ENCODE measurements at places on chromosomes 16 and 17.

DNA sequence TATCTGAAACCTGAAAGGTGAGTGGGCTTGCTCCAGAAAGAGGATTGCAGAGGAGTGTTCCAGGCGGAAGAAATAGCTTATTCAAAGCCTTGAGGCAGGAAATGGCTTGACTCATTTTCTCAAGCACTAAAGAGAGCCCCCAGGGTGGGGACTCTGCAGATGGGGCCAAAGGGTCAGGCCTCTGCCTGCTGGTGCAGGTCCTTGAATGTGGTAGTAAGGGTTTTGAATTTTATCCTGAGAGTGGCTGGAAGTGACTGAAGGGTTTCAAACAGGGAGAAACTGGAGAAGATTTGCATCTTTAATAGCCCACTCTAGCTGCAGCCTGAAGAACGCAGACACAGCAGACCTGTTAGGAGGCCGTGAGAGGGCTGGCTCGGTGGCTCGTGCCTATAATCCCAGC is 144.4 kb downstream of the CCT6B start:
- DNase-seq = no peak

DNA sequence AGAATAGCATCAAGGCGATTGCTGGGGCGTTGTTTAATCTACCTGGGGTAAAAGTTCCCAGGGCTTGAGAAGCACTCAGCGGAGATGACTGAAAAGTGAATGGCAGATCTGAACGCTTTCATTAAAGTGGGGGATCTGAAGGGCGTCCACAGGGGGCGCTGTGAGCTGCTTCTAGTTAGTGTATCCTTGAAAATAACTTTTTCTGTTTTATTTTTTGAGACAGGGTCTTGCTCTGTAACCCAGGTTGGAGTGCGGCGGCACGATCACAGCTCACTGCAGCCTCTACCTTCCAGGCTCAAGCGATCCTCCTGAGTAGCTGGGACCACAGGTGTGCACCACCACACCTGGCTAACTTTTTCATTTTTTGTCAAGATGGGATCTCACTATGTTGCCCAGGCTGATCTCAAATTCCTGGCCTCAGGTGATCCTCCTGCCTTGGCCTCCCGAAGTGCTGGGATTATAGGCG is 360.4 kb downstream of the SEC14L1 start:
- DNase-seq = no peak

GRCh38 chr16:21156767-21157467 is 1.6 kb upstream of the LDAF1 start:
- DNase-seq = no peak

- DNase-seq = no peak
These were observed 48.5 kb downstream of the B9D1 start for GRCh38 chr17:19313746-19314651.

GRCh38 chr16:87324411-87325275 is 7.5 kb upstream of the C16orf95 start:
- no peak for DNase-seq

GRCh38 chr16:85205747-85206471 is 93.6 kb upstream of the CIBAR2 start:
- no peak for DNase-seq

- no peak for DNase-seq
These were observed 26.3 kb upstream of the HS3ST2 start for GRCh38 chr16:22787466-22788192.

- no peak for DNase-seq
These were observed 107.8 kb downstream of the YPEL2 start for GRCh38 chr17:59439262-59439661.

GRCh38 chr16:27699540-27699939 is 149.6 kb downstream of the KATNIP start:
- DNase-seq = no peak

GRCh38 chr16:89402962-89403361 is 87.4 kb downstream of the ANKRD11 start:
- no peak for DNase-seq

- DNase-seq = peak; percentile 68
These were observed 12.6 kb upstream of the ATP6V0C start for GRCh38 chr16:2500918-2501750.

- DNase-seq = no peak
These were observed 53.1 kb upstream of the CHMP6 start for GRCh38 chr17:80938556-80938955.

GRCh38 chr16:49618955-49619354 is 237.0 kb downstream of the ZNF423 start:
- DNase-seq = no peak

Measured in stimulated activated CD4-positive, alpha-beta T cell treated with anti-CD3 and anti-CD28 coated beads, Interleukin-15, amount 100 ng/mL, for 48 hours (primary cell).